A549 treated with GW870086 at 1 μM for 4 hours (cell line): ENCODE measurements at places on chromosomes 13 and 19. TPM values are rescaled to one million over a fixed set of nuclear protein-coding genes. Genes with fewer than 3 reads are reported as not detected.

INSL3 gene
- total RNA-seq = 0.21 to 0.79 TPM (median 0.50 TPM) in 5 replicates

TNNT1 gene
- total RNA-seq = 115 to 148 TPM (median 130 TPM) in 5 replicates

NCAN gene
- total RNA-seq = 0.03 to 0.17 TPM (median 0.07 TPM) in 3 of 5 replicates, not detected in the others

KCNN4 gene
- total RNA-seq = 44.8 to 64.3 TPM (median 57.6 TPM) in 5 replicates

ZNF208 gene
- total RNA-seq = not detected in 5 replicates

RAB4B gene
- total RNA-seq = 14.1 to 21.1 TPM (median 18.3 TPM) in 5 replicates

ZNF99 gene
- not detected in 5 replicates for total RNA-seq

KLK13 gene
- 0.18 TPM in 1 of 5 replicates, not detected in the others for total RNA-seq

PEX11G gene
- 1.6 to 2.4 TPM (median 2.1 TPM) in 5 replicates for total RNA-seq
